Breast epithelium (tissue), 4 donors: ENCODE measurements at places on chromosomes 13 and 19.

DNA sequence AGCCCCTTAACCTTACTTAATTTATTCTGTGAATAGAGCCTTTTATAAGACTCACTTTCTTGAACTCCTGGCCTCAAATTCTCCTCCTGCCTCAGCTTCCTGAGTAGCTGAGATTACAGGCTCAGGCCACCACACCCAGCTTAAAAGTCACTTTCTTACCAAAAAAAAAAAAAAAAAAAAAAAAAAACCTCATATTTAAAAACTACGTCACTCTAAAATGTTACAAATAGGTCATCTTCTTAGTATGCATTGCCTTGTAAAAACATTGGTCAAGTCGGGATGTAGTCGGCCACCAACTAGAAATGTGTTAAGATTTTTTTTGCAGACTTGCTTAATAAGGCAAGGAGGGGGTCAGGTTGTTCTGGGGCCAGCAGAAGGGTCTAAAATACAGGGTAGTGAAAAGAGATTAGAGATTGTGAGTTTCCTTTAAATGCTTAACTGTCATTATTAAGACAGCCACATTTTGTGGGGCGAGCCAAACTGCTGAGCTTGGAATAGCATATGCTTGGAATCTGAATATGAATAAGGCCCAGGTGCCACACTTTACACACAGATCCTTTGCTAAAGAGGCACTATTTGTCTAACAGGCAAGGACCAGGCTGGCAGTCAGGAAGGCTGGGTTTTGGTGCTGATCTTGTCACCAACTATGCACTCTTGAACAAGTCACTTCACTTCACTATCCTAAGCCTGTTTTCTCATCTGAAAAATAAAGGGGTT is 16.5 kb upstream of the IL17D start:
- no peak for DNase-seq

- DNase-seq: no peak
These were observed 72.4 kb upstream of the RGCC start for GRCh38 chr13:41384749-41385503.

DNA sequence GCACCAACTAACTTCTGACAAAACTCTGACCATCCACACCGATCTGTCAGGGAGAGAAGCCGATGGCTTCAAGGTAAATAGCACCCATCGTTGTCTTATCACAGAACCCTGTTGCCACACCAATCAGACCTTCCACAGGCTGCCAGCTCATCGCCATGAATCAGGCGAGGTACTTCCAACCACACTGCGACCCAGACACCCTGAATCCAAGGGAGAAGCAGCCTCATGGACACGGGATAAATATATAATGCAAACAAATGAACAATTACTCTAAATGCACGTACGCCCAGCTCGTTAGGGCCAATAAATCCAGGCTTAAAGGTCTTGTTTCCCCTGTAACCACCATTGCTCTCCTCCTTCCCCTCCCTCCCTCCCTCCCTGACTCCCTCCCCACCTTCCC is 20.8 kb downstream of the RANBP3 start:
- no peak for DNase-seq

- DNase-seq: peak; percentile 18
These were observed 24.1 kb upstream of the CASP14 start for GRCh38 chr19:15025217-15025616.

DNA sequence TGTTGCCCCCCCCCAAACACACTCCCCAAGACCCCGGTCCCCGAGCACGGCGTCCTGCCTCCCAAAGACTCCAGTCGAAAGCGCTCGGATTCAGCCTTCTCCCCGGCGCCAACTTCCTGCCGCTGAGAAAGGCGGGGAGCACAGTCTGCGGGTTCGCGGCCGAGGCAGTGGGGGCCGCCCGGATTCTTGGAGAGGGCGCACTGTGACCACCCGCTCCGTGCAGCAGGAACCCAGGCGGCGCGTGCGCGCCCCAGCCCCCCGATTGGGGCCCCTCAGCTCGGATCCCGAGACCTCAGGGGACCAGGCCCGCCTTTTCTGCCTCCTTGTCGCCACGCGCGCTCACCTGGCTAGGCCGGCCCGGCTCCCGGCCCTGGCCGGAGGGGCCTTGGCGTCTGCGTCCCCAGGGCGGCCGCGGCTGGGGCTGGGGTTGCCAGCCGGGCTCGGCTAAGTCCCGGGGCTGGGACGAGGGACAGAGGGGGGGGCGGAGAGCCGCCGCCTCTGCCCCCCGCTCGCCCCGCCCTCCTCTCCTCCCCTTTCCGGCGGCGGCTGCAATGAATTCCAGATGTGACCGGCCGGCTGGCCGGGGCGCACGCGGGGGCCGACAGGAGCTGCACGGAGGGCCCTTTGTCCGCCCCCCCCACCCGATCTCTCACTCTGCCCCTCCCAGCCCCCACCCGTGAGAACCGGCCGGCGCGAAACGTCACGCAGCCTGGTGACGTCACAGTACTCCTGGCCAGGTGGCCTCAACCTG is at the start of gene S1PR2:
Gene S1PR2 (minus strand): TSS at position 471 of the 751 bp plus-strand sequence. CDS start 6,426 bp downstream, outside the sequence.
- peak; percentile 73 for DNase-seq

DNA sequence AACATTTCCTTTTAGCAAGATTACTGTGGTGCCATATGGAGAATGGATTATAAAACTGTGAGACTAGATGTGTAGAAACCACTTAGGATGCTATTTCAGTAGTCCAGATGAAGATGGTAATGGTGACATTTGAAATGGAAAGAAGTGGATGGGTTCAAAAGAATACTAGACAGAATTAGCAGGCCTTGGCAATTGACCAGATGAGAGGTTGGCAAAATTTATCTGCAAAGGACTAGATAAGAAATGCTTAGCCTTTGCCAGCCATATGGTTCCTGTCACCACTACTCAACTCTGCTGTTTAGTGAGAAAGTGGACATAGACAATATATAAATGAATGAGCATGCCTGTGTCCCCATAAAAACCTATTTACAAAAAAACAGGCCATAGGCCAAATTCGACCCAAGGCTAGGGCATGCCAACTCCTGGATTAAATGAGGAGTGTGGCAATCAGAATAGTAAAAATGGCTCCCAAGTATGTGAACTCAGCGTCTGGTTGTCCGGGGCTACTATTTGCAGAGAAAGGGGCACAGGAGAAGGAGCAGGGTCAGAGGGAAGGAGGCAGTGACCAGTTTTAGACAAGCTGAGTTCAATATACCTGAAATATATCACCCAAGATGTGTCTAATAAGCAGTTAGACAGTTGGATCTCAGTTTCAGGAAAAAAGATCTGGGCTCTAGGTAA is 98.4 kb downstream of the ENOX1 start:
- DNase-seq: no peak
